ENCODE measurements at places on chromosomes 16 and 17. TPM values are rescaled to one million over a fixed set of nuclear protein-coding genes. Genes with fewer than 3 reads are reported as not detected.

XAF1 gene
- polyA plus RNA-seq: 7.6 TPM

USP43 gene
- 0.56 TPM for polyA plus RNA-seq

KRTAP4-6 gene
- polyA plus RNA-seq: not detected

GRCh38 chr17:49013311-49014213 lies 16.4 kb downstream of the IGF2BP1 start:
- peak; percentile 42 for DNase-seq

DNA sequence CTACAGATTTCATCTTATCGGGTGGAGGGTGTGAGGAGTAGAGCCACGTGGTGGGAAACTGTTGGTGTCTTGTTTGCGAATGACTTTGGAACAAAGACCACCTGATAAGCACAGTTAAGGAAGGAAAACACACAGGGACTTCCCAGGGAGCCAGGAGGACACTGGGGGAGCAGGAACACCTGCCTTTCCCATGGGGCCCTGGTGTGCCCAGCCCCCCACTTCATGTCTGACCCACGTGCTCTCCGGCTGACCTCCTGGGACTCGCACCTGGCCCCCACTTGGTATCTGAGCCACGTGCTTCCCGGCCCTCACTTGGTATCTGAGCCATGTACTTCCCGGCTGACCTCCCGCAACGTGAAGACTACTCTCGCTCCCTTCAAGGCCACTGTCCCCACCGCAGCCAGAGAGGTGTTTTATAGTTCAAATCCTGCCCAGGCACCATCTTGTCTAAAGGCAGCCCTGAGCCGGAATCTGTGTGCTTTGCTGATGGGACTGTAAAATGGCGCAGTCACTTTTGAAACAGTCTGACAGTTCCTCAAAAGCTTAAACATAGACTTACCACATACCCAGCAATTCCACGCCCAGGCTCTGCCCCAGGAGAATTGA lies 5.4 kb upstream of the CSNK1D start:
- no peak for DNase-seq

GRCh38 chr17:50459756-50460155 lies 8.9 kb downstream of the CHAD start:
- DNase-seq: no peak

- DNase-seq: no peak
These were observed 7.4 kb downstream of the ZACN start for GRCh38 chr17:76086384-76086783.

- no peak for DNase-seq
These were observed 35.3 kb downstream of the TMEM235 start for GRCh38 chr17:78266771-78267170.

- DNase-seq: no peak
These were observed 2.8 kb upstream of the ATXN2L start for GRCh38 chr16:28820016-28820415.

DNA sequence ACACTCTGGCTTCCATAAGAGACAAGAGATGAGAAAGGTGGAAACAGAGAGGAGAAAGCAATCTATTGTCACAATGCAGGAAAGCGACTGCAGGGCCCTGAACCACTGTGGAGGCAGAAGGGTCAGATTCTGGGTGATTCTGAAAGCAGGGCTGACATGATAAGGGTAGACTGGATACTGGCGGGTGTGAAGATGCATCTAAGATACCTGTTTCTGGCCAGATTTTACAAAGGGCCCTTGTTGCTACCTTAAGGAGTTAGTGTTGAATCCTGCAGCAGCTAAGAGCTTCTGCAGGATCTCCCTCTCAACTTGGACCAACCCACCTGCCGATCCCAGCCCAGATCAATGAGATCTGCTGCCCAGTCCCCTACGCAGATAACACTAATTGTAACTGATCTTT lies 6.1 kb upstream of the MEFV start:
- DNase-seq: no peak

GRCh38 chr17:31413874-31414549 lies 22.5 kb downstream of the RAB11FIP4 start:
- no peak for DNase-seq

DNA sequence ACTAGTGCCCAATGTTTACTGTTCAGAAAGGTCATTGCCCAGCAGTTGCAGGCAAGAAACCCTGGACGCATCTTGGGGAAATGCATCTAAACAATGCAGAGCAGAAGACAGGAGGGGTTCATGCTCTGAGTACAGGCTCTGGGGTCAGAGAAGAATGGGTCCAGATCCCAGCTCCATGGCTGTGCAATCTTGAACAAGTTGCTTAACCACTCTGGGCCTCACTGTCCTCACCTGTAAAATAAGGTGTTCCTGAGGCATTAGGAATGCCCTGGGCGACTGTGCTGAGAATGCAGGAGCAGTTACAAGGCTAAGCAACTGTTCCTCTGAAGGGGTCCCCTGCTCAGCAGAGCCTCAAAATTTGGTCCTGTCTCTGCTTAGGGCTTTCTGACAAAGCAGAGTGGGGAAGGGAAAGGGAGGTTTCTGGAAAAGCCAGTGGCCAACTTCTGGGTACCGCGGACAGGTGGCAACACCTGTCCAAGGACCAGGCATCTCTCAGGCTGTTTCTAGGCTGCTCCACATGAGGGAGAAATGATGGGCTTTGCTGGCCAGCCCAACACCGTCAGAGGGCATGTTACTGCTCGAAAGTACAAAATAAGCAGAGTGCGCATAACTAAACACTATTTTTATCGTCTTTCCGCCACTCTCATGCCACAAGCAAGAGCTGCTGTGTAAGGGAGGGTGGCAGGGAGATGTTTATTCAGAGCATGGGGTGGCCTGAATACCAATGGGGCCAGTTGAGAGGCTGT lies 176.8 kb downstream of the XYLT1 start:
- DNase-seq: no peak

- DNase-seq: no peak
These were observed 1.3 kb downstream of the C17orf99 start for GRCh38 chr17:78147315-78147998.

- no peak for DNase-seq
These were observed 25.5 kb downstream of the MNT start for GRCh38 chr17:2375406-2375805.
